ENCODE measurements at places on chromosomes 6 and 20.
A peak's percentile ranks its signal among the peaks of the same experiment; 100 is the strongest.

GRCh38 chr6:56517155-56517745, 125.4 kb downstream of the DST start:
- DNase-seq = no peak

- DNase-seq = no peak
These were observed 49.5 kb downstream of the KCNS1 start for GRCh38 chr20:45051204-45052060.

- no peak for DNase-seq
These were observed 150.4 kb downstream of the MRPL14 start for GRCh38 chr6:43976706-43977403.

- no peak for DNase-seq
These were observed 104.4 kb downstream of the C6orf118 start for GRCh38 chr6:165204807-165205545.

DNA sequence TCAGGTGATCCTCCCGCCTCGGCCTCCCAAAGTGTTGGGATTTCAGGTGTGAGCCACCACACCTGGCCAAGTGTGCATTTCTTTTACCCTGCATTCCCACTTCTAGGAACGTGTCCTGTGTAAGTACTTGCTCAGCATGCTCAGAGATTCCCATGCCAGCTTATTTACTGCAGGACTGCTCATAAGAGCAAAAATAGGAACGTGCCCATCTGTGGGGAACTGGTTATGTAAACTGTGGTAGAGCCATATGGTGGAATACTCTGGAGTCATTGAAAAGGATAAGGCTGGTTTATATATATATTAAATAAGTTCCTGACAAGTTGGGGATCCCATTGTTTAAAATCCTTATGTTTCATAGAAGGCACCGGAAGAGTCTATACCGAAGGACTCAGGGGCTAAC, 38.2 kb upstream of the FANCE start:
- DNase-seq = no peak

GRCh38 chr6:161301338-161301737, 27.5 kb upstream of the AGPAT4 start:
- no peak for DNase-seq

GRCh38 chr6:109854541-109855308, 123.4 kb upstream of the GPR6 start:
- peak; percentile 86 for DNase-seq

DNA sequence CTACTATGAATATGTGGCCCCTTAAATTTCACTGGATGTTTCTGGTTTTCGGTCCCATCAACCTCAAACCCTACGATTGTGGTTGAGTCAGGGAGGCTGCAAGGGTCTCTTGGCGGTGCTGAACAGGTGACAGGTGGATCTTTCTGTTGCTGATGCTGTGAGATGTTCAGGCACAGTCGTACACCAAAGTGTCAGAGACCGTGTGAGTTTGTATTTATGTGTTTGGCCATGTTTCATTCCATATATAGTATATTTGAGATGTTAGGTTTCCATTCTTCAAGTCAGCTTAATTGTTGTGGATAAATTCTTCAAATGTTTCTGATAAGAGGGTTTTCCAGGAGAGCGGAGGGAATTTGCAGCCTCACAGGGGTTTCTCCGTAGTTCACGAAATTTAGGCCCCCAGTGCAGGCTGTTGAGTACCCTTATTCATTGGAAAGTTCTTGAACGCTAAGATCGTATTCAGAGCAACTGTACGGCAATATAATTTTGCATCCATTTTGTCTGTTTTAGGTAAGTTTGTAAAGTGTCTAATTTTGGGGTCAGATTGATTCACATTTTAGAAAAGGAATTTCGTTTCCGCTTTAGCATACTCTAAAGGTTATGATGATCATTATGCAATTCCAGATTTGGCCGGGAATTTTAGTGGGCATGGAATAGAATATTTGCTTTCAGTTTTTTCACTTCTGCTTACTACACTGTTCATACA, 1.2 kb downstream of the TAB2 start:
- DNase-seq = no peak

DNA sequence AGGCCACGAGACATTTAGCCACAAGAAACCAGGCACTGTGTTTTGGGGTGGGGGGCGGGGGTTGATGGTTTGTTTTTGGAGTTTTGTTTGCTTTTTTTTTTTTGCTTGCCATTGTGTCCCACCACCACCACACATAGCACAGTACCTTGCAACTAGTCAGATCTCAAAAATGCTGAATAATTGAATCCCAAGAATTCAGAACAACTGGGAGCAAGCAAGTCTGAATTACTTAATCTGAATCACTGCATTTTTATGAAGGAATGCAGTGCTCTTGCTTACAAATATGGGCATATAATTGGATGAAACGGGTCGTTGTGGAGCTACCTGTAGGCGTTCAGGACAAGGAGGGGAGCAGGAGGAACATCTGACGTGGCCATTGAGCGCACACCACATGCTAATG, 151.5 kb upstream of the CDYL start:
- no peak for DNase-seq

GRCh38 chr20:54011346-54011745, 59.0 kb downstream of the BCAS1 start:
- DNase-seq = no peak

GRCh38 chr20:12849225-12849910, 159.4 kb upstream of the SPTLC3 start:
- no peak for DNase-seq

DNA sequence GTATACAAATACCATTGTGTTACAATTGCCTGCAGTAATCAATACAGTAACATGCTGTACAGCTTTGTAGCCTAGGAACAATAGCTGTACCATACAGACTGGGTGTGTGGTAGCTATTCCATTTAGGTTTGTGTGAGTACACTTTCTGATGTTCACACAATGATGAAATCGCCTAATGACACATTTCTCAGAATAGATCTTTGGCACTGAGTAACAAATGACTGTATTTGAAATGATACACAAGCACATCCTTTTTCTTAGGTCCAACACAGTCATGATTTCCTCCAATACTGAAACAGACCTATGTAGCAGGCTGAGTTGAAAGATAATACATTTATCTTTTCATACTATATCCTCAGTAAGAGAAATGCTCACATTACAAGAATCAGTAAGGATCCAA, 13.9 kb downstream of the KHDRBS2 start:
- no peak for DNase-seq

- no peak for DNase-seq
These were observed 257.7 kb upstream of the GJE1 start for GRCh38 chr6:141874930-141875602.

GRCh38 chr6:21594416-21595281, 1.1 kb downstream of the SOX4 start:
- peak; percentile 52 for DNase-seq

DNA sequence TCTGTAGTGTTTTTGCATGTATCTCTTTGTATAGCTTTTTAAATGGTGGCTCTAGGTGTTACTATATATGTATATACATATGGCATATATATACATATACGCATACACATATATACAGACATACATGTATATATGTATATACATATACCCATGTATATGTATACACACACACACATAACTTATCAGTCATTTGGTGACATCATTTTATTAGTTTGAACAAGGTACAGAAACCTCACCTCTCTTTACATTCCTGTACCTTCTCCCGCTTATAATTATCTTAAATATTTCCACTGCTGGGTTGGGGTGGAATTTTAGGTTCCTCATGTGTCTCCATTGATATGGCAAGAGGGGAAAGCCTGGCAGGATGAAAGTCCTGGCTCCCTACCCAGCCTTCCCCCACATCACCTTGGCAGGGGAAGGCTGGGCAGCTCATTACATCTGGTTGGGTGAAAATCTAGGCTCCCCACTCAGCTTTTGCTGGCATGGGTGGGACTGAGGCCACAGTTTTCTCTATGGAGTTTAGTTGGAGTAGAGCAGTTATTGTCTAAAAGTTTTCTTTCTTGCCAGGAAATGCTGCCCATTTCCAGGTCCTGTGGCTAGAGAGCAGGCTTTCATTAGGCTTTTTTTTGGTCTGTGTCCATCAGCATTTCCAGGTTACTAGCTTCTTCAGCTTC, 7.6 kb downstream of the GLO1 start:
- DNase-seq = no peak

- DNase-seq = no peak
These were observed 55.7 kb upstream of the NKX2-2 start for GRCh38 chr20:21569586-21569985.

GRCh38 chr6:46407776-46408530, 83.3 kb downstream of the RCAN2 start:
- DNase-seq = no peak

Measured in HAP-1 (cell line).